ENCODE measurements at places on chromosomes 16 and 17.

DNA sequence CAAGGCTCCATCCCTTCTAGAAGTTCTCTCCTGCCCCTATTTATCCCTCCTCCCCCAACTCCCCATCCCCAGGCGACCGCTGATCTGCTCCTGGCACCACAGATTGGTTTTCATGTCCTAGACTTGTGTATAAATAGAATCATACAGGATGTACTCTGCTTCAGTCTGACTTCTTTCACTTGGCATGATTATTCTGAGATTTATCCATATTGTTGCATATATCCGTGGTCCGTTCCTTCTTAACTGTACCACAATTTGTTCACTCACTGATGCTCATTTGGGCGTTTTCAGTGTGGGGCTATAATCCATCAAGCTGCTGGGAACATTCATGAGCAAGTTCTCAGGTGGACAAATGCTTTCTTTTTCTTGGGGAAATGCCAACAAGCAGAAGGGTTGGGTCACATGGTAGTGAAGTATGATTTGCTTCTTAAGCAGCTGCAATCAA, 23.9 kb downstream of the PITPNM3 start:
- no peak overlapping the region for H3K27ac ChIP-seq
- no peak for DNase-seq
- H3K4me1 ChIP-seq = no peaks in the 10 kb centered on the region
- H3K27me3 ChIP-seq = 0 out of 2 replicates have a peak, but pooled peaks cover 4% of the 10 kb centered on the region
- H3K36me3 ChIP-seq = no peaks in the 10 kb centered on the region

DNA sequence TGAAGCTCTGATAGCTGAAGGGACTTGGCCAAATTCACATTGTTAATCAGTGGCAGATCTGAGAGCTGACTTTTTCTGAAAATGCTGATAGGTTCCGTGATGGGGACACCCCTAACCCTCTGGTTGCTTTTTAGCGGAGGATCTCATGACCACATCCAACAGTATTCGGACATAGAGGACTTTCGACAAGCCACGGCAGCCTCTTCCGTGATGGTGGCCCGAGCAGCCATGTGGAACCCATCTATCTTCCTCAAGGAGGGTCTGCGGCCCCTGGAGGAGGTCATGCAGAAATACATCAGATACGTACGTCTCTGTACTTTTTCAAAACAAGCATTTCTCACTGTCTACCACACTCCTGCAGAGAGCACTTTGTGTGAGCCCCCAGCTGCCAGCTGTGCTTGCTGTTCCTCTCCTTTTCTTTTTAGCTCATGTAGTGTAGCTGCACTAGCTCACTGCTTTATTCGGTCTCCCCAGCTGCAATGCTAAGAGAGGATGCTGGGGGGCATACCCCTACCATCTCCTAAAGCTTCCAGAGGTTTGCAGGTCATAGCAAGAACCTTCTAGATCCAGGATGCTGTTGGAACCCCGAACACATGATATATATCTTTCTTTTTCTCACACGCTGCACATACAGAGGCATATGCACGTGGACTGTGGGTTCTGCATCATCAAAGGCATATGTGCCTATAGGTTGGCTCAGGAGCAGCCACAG, 14.2 kb upstream of the NFATC3 start:
- H3K4me3 ChIP-seq = no peak overlapping the region
- no peaks in the 10 kb centered on the region for H3K36me3 ChIP-seq
- H3K4me1 ChIP-seq = 0 out of 2 replicates have a peak, but pooled peaks cover 3% of the 10 kb centered on the region
- H3K27ac ChIP-seq = no peak overlapping the region

DNA sequence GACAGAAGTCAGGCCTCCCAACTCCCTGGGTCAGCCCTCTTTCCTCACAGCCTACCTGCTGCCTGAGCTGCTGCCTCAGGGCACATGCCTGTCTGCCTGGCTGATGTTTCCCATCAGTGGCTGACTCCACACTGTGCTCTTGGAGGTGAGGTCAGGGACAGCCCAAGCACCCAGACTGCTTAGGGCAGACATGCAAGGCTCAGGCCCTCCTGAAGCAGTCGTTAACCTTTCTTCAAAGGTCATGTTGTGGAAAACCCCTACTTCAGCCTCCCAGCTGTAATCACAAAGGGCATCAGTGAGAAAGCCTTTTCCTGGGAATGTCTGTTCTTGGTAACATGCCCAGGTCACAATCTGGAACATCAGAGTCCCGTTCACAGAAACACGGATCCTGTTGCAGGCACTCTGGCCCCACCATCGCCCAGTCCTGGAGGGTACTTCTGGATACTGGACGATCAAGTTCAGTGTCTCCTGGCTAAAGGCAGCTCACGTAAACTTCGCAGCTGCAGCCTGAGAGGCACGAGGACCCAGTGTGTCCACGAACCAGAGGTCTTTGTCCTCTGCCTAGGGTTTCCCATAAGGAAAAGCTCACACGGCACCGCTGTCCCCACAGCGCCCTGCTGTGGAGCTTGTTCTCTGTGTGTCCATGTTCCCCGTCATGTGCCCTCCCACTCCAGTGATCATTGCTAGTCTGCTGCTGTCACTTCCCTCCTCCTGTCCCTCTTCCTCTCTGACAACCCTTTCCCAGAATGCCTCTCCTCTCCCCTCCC, 54.9 kb downstream of the GNAO1 start:
- no peaks in the 10 kb centered on the region for H3K4me1 ChIP-seq
- no peak for DNase-seq
- no peak overlapping the region for H3K27ac ChIP-seq
- no peaks in the 10 kb centered on the region for H3K27me3 ChIP-seq

GRCh38 chr17:65785109-65785508, 223.7 kb upstream of the AXIN2 start:
- no peak for DNase-seq
- no peaks in the 10 kb centered on the region for H3K36me3 ChIP-seq
- H3K27me3 ChIP-seq = no peaks in the 10 kb centered on the region
- no peak overlapping the region for H3K4me3 ChIP-seq
- peaks cover 6% of the 10 kb centered on the region for H3K4me1 ChIP-seq

DNA sequence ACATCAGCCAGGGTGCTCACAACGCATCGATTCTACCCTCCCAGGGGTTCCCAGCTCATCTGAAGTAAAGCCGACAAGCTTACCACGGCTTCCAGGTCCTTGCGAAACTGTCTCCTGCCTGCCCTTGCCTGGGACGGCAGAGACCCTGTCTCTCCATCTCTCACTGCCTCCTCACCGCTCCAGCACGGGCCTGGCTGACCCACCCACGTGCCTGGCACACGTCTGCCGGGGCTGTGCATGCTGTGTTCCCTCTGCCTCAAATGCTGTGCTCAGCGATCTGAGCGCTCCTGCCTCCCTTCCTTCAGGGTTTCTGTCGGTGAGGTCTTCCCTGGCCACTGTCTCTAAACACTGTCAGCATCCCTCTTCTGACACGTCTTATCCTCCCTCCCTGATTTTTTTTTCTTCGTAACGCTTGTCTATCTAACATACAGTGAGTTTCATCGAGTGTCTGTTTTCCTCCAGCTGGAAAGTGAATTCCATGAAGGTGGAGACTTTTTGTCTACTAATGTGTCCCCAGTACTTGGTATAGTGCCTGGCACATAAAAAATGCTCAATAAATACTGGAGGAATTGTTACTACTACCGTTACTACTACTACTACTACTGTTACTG, 208.4 kb downstream of the IRF8 start:
- no peak overlapping the region for H3K4me3 ChIP-seq
- H3K27me3 ChIP-seq = peaks cover 9% of the 10 kb centered on the region
- no peaks in the 10 kb centered on the region for H3K36me3 ChIP-seq
- no peaks in the 10 kb centered on the region for H3K4me1 ChIP-seq

GRCh38 chr16:67187175-67187890, 2.6 kb downstream of the EXOC3L1 start:
- no peak overlapping the region for H3K27ac ChIP-seq
- H3K4me3 ChIP-seq = no peak overlapping the region
- no peak for DNase-seq
- H3K4me1 ChIP-seq = peaks cover 14% of the 10 kb centered on the region
- peaks cover 13% of the 10 kb centered on the region for H3K27me3 ChIP-seq

GRCh38 chr17:9944704-9945103, 39.6 kb upstream of the RCVRN start:
- no peak overlapping the region for H3K27ac ChIP-seq
- H3K27me3 ChIP-seq = no peaks in the 10 kb centered on the region
- H3K4me1 ChIP-seq = no peaks in the 10 kb centered on the region
- H3K4me3 ChIP-seq = no peak overlapping the region

GRCh38 chr16:61042737-61043136, 993.5 kb downstream of the CDH8 start:
- no peak overlapping the region for H3K4me3 ChIP-seq
- H3K36me3 ChIP-seq = no peaks in the 10 kb centered on the region
- H3K27ac ChIP-seq = no peak overlapping the region
- no peaks in the 10 kb centered on the region for H3K27me3 ChIP-seq
- DNase-seq = peak; percentile 17

DNA sequence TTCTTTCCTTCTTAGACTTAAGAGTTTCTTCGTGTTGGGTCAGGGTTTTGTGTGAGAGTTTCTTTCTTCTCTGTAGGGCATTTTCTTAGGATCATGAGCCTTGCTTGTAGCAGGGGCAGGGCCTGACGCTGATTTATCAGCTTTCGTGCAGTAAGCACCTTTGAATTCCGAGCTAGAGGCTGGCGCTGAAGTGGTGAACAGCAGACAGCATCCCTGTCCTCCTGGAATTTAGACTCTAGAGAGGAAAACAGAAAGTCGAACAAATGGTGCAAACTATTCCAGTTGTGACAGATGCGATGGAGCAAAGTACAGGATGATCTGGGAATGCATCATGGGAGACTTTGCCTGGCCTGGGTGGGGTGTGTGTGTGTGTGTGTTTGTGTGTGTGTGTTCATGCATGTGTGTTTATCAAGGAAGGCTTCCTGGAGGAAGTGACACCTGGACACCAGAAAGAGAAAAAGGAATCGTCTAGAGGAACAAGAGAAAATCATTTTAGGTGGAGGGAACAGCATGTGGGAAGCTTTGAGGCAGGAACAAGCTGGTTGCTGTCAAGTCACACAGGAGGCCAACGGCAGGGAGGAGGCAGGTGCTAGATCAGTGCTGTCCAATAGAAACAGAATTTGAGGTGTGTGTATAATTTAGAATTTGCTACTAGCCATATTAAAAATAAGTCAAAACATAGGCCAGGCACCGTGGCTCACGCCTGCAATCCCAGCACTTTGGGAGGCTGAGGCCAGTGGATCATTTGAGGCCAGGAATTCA, 60.2 kb downstream of the WWP2 start:
- H3K4me3 ChIP-seq = no peak overlapping the region
- H3K27me3 ChIP-seq = no peaks in the 10 kb centered on the region
- no peak overlapping the region for H3K27ac ChIP-seq
- 0 out of 2 replicates have a peak, but pooled peaks cover 5% of the 10 kb centered on the region for H3K4me1 ChIP-seq
- H3K36me3 ChIP-seq = no peaks in the 10 kb centered on the region
